ENCODE measurements at places on chromosomes 4 and X. TPM values are rescaled to one million over a fixed set of nuclear protein-coding genes. Genes with fewer than 3 reads are reported as not detected.

The STATH gene
- total RNA-seq = not detected

The STS gene
- total RNA-seq = 12.9 TPM

The GUCY1A1 gene
- 7.4 TPM for total RNA-seq

The UGT2B10 gene
- total RNA-seq = not detected

The PABPC1L2B gene
- not detected for total RNA-seq

The PNMA3 gene
- 0.17 TPM for total RNA-seq

The AKAP14 gene
- total RNA-seq = not detected

The FAM114A1 gene
- 62.5 TPM for total RNA-seq

GRCh38 chr4:123783151-123783790, 386.7 kb downstream of the SPRY1 start:
- no peak for DNase-seq

GRCh38 chrX:65093658-65094057, 117.4 kb upstream of the ZC4H2 start:
- no peak for DNase-seq

GRCh38 chr4:124203613-124204238, 508.8 kb downstream of the ANKRD50 start:
- no peak for DNase-seq

- no peak for DNase-seq
Observed at GRCh38 chr4:167274351-167274750, 40.1 kb upstream of the SPOCK3 start.

- no peak for DNase-seq
Observed at GRCh38 chr4:11397819-11398610, 30.7 kb downstream of the HS3ST1 start.

GRCh38 chr4:7518871-7519637, 84.3 kb upstream of the PSAPL1 start:
- DNase-seq = no peak

- DNase-seq = no peak
Observed at GRCh38 chr4:11426731-11427120, 2.0 kb downstream of the HS3ST1 start.

DNA sequence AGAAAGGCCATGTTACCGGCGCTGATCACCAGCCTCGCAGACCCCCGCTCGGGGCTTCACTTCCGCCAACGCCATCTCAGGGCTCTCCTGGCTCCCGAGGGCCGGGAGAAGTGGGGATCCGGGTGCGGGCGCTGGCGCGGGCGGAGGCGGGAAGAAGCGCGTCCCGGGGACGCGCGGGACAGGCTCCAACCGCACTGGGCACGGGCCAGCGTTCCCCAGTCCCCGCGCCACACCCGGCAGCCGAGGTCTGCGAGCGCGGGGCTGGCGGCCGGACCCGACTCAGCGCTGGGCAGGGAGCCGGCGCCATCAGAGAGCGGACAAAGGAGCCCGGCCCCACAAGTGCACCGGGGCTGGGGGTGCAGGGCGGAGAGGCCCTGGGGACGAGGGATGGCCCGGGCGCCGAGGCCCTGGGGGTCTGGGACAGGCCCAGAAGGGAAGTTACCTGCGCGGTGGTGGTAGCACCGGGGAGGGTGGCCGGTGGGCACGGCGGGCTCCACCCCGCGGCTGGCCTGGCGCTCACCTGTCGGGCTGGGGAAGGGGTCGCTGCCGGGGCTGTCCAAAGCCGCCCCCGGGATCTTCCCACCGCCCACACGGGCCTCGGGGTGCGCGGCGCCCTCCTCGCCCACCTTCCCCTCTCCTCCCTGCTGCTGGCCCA, 449 bp downstream of the CTPS2 start:
- DNase-seq = peak; percentile 54

- no peak for DNase-seq
Observed at GRCh38 chrX:103586314-103586646, 965 bp downstream of the TCEAL4 start.

DNA sequence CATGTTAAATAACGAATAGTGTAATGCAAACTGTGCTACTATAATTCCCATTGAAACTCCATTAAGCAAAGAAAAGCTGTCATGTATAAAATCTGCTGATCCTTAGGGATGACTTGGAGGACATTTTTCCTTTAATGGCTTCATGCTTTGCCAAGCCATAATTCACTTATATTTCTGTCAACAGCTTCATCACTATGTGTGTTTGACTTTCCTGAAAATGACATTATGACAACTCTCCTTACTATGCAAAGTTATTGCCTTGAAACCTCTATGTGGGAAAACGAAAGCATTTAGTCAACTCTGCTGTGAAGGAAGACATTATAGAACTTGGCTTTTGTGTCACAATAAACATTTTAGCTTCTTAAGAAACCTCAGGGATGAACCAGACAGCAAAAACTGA, 210.5 kb downstream of the GRXCR1 start:
- no peak for DNase-seq

- DNase-seq = no peak
Observed at GRCh38 chrX:132171478-132171877, 43.7 kb upstream of the FRMD7 start.

DNA sequence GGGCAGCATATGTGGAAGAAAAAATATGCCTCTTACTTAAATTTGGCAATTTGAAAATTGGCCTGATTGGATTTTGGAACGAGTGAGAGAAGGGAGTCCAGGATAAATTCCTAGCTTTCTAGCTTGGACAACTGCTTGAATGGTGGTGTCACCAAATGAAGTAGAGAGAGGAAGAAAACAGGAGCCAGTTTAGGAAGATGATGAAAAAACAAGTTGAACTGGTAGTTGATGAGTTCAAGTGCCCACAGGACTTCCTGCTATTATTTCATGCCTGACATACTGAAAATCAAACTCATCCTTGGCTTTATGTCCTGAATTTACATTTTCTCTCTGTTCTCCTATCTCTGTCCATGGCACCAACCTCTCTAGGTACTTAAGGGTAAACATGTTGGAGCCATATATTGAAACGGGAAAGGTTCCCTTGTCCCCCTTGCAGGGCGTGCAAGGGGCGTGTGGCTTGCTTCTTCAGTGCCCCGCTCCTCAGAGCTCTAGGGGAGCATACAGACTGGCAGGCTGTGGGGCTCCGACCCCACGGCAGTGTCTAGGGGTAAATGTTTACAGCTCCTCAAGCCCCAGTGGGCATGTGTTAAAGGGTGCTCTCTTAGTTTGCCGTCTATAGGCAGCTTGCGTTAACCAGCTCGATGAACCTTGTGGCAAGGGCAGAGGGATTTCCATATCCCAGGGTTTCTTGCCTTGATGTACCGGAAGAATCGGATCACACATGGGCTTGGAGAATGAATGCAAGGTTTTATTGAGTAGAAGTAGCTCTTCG, 250.7 kb upstream of the PGRMC2 start:
- DNase-seq = no peak
